CD4-positive, alpha-beta T cell (primary cell): ENCODE measurements at places on chromosomes 13 and 19.
A peak's percentile ranks its signal among the peaks of the same experiment; 100 is the strongest.

DNA sequence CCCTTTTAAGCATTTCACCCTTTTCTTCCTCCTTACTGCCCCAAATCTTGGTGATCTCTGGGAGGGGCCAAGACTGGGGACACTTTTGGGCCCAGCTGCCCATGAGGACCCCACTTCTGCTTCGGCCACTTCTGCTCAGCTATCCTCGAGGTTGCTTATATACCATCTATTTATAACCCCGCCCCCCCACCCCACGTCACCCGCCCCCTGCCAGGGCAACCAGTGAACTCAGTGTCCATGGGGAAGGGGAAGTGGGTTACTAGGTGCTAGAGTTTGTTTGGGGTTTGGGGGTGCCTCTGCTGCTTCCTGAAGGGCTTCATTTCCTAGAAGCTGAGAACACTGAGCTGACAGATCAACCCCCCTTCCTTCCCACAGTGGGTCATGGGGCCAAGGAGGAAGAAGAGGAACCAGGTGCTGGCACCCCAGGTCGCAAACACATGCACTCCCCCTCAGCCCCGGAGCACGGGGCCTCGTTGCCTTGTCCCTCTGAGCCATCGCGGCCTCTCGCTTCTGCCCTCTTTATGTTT, 6.1 kb upstream of the ADGRE5 start:
- H3K27ac ChIP-seq = peak overlapping the region; percentile 100
- peak overlapping the region; percentile 14 for H3K4me3 ChIP-seq
- peaks cover 85% of the 10 kb centered on the region for H3K4me1 ChIP-seq
- DNase-seq = peak; percentile 55

DNA sequence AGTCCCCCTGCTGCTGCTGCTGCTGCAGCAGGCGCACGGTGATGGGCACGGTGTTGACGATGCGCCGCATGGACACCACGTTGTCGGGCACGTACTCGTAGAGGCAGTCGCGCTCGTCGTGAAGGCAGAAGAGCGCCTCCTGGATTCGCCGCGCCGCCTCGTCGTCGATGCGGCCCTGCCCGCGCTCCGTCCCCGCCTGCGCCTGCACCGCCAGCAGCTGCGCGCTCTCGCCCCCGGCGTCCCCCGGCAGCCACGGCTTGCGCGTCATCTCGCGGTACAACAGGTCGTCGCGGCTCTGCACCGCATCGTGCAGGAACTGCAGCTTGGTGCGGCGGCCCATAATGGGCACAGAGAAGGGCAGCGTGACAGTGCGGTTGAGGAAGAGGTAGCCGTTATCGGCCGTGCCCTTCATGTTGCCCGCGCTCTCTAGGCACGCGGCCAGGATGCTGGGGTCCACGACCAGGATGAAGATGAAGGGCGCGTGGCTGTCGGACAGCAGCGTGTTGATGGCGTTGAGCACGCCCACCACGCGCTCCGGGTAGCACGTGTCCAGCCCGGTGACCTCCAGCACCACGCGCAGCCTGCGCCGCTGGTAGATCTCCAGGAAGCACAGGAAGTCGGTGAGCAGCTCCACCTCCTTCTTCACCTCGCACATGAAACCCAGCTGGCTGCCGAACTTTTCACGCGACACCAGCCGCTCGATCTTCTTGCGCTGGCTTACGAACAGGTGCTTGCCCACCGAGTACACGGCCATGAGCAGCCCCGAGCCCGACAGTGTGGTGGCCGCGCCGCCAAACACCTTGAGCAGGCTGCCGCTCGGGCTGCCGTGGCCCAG, 8.1 kb downstream of the NKPD1 start:
- DNase-seq = peak; percentile 25
- no peaks in the 10 kb centered on the region for H3K36me3 ChIP-seq

- no peaks in the 10 kb centered on the region for H3K36me3 ChIP-seq
- no peak for DNase-seq
- H3K4me3 ChIP-seq = no peak overlapping the region
- H3K27ac ChIP-seq = no peak overlapping the region
- H3K27me3 ChIP-seq = no peaks in the 10 kb centered on the region
- H3K4me1 ChIP-seq = peaks cover 10% of the 10 kb centered on the region
Measured at GRCh38 chr13:48511621-48512230, 21.2 kb downstream of the RCBTB2 start.

DNA sequence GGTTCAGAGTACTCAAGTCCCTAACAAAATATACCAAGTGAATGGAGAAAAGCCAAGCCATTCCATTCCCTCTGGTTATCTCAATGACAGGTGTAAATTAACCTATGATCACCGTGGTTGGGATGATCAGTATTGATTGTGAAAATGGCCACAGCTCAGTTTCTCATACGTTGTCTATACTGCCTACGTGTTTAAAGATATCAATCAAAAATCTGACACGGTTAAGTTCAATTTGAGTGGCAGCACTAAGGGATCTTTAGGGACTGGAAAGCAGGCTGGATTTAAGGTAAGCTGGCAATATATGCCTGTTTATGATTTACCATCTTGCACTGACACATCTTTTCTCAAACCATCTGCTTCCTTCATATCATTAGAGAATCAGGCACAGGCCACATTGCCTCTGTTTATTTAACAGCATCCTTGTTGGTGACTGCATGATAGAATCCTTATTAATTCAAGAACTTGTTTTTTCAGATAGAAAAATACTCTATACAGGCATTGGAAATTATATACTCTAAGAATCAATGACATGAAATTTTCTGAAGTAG, 907.9 kb downstream of the PCDH9 start:
- H3K27me3 ChIP-seq = no peaks in the 10 kb centered on the region
- no peak overlapping the region for H3K27ac ChIP-seq

DNA sequence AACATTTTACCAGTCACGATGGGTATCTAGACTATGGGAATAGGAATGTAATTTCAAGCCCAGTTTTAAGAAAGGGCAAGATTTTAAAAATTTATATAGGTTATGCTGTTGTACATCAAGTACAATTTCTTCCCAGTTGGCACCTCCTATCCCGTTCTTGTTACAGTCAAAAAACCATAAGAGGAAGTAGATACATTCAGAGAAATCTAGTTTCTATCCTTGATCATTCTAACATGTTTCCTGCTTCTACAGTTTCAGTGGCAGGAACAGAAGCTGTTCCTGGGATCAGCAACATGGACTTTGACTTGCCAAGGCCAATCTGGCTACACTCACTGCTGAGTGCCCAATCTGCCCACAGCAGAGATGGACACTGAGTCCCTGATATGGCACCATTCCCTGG, 14.7 kb upstream of the FPR3 start:
- no peaks in the 10 kb centered on the region for H3K4me1 ChIP-seq
- H3K27ac ChIP-seq = no peak overlapping the region
- H3K36me3 ChIP-seq = no peaks in the 10 kb centered on the region
- DNase-seq = no peak
- peaks cover 9% of the 10 kb centered on the region for H3K27me3 ChIP-seq

DNA sequence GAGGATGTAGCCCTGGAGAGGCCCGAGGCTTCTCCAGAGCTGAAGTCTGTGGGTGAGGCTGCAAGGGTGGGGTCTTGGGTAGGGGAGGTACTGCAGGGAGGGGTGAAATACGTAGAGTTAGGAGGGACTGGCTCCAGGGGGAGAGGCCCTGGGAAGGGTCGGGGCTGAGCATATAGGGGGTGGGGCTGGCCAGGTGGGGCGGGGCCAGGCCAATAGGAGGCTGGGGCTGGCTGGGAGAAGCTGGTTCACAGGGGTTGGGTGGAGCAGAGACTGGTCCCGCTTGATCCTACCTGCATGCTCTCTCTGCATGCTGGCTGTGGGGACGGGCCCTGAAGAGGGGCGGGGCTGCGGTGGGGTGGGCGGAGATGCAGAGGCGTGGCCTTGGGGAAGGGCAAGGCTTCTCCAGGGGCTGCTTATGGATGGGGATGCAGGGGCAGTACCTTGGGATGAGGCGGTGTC, 51.9 kb downstream of the CELF5 start:
- peaks cover 9% of the 10 kb centered on the region for H3K27me3 ChIP-seq
- peaks cover 24% of the 10 kb centered on the region for H3K4me1 ChIP-seq
- peak; percentile 52 for DNase-seq

DNA sequence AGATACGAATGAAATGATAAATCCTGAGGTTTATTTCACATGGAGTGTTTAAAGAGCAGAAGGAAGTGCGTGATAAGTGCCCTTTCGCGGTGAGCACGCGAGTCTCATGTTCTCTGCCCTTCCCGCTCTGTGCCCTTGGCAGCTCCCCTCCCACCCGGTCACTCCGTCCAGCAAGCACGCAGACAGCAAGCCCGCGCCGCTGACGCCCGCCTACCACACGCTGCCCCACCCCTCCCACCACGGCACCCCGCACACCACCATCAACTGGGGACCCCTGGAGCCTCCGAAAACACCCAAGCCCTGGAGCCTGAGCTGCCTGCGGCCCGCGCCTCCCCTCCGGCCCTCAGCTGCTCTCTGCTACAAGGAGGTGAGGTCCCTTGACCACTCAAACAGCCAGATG, 37.4 kb upstream of the TEX29 start:
- no peak for DNase-seq
- H3K27ac ChIP-seq = no peak overlapping the region
- no peak overlapping the region for H3K4me3 ChIP-seq
- H3K27me3 ChIP-seq = no peaks in the 10 kb centered on the region

DNA sequence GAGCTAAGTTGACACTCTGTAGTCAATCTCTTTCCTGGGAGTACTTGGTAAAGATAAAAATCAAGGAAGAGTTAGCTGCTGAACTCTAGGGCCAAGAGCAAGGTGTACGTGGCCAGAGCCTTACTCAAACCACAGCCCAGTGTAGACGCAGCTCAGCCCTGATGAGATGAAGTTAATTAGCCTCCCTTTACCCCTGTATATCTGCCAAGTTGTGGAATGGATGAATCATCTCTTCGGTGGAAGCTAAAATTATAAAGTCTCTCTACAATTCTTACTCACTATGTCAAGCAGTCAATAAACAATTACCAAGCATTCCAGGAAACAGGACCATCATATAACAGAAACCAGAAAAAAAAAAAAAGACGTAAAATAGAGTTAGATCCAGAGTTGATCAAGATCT, 146.9 kb upstream of the UFM1 start:
- H3K4me1 ChIP-seq = no peaks in the 10 kb centered on the region
- H3K27me3 ChIP-seq = no peaks in the 10 kb centered on the region
- no peaks in the 10 kb centered on the region for H3K36me3 ChIP-seq

DNA sequence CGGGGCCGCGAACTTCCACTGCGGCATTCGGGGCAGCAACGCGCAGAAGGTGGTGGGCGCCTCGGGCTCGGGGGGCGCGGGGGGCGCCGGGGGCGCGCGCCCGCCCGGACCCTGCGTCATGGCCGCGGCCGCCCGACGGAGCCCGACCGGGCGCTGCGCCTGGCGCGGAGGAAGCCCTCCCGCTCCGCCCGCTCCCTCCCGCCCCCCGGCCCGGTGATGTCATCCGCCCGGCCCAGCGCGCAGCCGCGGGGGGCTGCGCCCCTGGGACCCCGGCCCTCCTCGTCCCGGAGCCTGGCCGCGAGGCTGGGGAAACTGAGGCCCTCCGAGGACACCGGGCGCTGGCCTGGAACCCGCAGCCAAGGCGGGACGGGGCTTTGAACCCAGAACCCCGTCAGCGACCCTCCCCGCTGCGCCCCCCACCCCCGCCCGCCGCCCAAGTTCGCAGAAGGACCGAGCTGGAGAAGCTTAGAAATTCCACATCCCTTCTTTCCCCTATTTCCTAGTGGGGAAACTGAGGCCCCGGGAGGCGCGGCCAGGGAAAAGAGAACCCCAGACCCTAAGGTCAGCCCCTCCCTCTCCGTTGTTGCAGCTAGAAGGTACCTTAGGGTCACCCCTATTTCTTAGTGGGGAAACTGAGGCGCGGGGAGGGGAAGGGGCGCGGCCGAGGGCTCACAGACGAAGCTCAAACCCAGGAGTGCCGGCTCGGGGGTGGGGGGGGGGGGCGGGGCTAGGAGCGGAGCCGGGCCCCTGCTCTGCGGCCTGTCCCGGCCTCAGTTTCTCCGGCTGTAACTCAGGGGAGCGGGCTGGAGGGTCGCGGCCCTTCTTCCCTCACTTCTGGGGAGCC, at the start of gene SHC2:
Gene SHC2, minus strand, starts transcription at position 157 of the 844 bp plus-strand sequence. Its CDS starts 37 bp downstream, at position 120.
- H3K27ac ChIP-seq = no peak within 1 kb of the TSS
- H3K4me3 ChIP-seq = no peak within 1 kb of the TSS
- peaks cover 28% of the 10 kb centered on the region for H3K27me3 ChIP-seq
- no peaks in the 10 kb centered on the region for H3K36me3 ChIP-seq

DNA sequence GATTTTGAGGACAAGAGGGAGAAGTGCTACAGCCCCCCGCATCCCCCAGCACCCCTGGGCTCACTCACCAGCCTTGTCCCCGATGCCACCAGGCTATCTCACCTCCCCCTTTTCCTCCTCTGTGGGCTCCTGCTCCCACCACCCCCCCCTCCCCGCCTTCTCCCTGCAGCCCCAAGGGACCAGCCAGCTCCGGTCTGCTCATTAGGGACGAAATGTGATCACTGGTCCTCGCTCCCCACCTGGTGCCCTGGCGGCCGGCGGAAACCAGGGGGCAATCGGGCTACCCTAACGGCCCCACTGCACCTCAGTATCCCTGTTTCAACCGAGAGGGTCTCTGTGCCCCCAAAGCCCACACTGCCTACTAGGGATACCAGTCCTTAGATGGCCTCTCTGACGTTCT, 2.7 kb downstream of the GPR4 start:
- H3K4me3 ChIP-seq = no peak overlapping the region
- H3K36me3 ChIP-seq = no peaks in the 10 kb centered on the region
- no peak for DNase-seq
- H3K27ac ChIP-seq = no peak overlapping the region

DNA sequence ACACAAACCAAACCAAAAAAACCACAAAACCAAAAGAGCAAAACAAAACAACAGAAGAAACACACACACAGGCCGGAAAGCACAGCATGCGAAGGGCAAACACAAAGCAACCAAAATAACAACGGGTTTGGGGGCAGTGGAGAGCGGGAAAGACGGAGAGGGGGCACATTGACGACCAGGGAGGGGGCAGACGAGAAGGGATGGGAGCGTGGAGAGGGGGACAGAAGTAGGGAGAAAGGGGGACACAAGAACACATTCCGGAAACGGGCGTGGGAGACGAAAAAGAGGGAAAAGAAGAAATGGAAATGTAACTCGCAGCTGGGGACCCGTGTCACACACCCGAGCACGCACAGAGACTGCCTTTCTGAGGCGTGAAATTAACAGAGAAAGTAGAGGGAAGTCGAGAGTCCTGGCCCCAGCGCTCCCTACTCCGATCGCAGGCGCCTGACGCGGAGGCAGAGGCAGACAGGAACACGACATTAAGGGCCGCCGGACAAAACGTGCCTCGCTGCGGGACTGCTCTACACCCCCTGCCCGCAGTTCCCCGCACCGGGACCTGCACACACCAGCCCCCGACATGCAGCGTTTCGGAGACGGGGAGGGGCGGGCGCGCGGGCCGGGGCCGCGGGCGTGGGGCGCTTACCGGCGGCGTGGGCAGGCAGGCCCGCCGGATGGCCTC, 652 bp downstream of the POU4F1 start:
- H3K4me1 ChIP-seq = peaks cover 41% of the 10 kb centered on the region
- DNase-seq = no peak
- H3K4me3 ChIP-seq = peak overlapping the region; percentile 38
- no peaks in the 10 kb centered on the region for H3K36me3 ChIP-seq
- no peak overlapping the region for H3K27ac ChIP-seq
